GM23248 (cell line): ENCODE measurements at places on chromosomes 13 and 19. TPM values are rescaled to one million over a fixed set of nuclear protein-coding genes. Genes with fewer than 3 reads are reported as not detected.

Gene PRKCG
- total RNA-seq = not detected in 2 replicates

Gene ZNF181
- 9.4 and 18.6 TPM in 2 replicates for total RNA-seq

DNA sequence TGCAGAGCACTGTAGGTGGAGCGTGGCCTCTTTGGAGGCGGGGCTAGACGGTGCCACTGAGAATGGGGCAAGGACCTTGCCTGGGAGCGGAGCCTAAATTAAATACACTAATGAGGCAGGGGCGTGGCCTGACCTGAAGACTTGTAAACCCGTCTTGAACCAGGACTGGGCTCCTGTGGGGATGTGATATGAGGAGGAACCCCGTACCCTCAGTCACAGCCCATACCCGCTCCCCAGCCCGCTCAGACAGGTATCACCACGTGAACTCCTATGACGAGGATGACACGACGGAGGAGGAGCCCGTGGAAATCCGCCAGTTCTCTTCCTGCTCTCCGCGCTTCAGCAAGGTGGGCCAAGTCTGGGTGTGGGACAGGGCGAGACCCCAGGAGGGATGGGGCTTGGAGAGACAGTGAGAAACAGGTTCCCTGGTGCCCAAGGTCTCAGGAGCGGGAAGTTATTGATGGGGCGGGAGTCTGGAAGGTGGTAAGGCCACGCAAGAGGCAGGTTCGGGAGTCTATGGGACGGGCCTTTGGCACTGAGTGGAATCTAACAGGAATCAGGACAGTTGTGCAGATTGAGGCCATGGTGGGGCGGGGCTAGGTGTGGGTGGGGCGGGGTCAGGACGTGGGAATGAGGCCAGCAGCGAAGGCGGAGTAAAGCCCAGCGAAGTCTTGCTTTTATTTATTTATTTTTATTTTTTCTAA lies 14.7 kb downstream of the DNASE2 start:
- no peak for DNase-seq

- peak; percentile 46 for DNase-seq
Observed at GRCh38 chr13:39554371-39554770, 48.6 kb downstream of the LHFPL6 start.

- DNase-seq = no peak
Observed at GRCh38 chr13:28826368-28826767, 6.2 kb downstream of the MTUS2 start.

DNA sequence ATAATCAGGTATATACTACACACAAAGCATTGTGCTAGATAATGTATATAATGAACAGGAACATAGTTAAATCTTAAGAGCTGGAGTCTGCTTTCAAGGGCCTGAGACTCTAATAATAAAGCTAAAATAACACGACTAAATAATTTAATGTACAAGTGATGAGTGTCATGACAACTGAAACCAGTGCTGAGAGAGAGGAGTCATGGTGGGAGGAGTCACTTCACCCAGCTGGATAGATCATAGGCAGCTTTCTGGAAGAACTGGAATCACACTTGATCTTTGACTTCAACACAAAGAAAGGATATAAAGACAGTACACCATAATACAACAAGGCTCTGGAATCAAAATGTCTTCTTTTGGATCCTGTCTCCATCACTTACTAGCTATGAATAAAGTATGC lies 7.1 kb downstream of the RBM26 start:
- peak; percentile 44 for DNase-seq

DNA sequence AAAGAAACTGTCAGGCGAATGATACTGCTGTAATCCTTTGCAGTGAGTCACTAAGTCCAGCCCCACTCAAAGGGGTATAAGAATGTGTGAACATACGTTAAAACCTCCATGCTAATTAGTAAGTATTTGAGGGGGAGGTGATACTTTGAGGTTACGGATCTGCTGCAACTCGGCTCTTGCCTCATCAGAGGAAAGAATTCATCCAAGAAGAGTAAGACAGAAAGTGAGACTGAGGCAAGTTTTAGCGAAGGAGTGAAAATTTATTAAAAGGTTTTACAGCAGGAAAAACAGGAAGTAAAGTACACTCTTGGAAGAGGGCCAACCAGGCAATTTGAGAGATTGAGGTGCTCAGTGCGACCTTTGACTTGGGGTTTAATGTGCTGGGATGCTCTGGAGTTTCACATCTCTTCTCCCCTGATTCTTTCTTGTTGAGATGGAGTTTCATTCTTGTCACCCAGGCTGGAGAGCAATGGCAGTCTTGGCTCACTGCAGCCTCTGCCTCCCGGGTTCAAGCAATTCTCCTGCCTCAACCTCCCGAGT lies 9.8 kb downstream of the CLEC4M start:
- DNase-seq = peak; percentile 60

GRCh38 chr19:40802300-40803169 lies 3.5 kb downstream of the EGLN2 start:
- DNase-seq = peak; percentile 35

DNA sequence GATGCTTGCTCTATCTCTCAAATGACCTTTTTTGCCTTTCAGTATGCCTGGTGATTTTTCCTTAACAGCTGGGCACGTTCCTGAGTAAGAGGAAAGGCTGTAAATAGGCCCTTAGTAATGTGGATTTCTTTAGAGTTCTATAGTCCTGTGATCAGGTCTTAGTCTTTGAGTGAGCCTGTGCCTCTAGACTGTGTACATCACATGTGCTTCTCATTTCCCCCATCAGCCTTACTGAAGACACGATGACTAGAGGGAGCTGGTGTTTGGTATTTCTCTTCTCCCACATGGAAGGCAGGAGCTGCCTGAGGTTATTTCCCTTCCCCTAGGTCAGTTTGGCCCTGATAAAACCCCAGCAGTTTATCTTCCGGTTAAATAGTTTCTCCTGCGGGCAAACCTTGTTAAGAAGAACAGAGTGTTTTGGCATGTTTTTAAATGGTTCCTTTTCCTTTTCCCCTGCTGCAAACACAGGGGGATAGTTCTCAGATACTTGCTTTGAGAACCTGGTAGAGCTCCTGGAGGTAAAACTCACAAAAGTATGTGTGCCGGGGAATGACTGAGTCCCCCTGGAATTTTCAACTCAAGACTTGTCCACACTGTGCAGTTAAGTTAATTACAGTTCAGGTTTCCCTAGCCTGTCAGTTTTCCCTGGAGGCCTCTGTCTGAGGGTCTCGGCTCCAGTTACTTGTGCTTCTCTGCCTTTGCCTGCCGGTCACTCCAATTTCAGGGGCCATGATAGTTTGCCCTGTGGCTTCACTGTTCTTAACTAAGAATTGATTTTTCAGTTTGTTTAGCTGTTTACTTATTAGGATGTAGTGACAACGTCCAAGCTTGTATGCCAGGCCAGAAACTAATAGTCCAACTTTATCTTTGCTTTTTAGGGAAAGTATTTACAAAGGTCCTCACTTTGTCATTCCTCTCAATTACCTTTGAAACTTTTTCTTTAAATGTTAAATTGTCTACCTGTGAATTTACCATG lies 94.4 kb downstream of the URI1 start:
- peak; percentile 33 for DNase-seq
